MG63 (cell line): ENCODE measurements at places on chromosomes 2 and 18. TPM values are rescaled to one million over a fixed set of nuclear protein-coding genes. Genes with fewer than 3 reads are reported as not detected.
A peak's percentile ranks its signal among the peaks of the same experiment; 100 is the strongest.

- peak; percentile 66 for DNase-seq
Observed at GRCh38 chr2:43157506-43158246, 68.7 kb downstream of the ZFP36L2 start.

- no peak for DNase-seq
Observed at GRCh38 chr2:117335967-117336366, 478.5 kb upstream of the DDX18 start.

GRCh38 chr18:24726727-24727492, 266.5 kb downstream of the HRH4 start:
- DNase-seq: peak; percentile 42

DNA sequence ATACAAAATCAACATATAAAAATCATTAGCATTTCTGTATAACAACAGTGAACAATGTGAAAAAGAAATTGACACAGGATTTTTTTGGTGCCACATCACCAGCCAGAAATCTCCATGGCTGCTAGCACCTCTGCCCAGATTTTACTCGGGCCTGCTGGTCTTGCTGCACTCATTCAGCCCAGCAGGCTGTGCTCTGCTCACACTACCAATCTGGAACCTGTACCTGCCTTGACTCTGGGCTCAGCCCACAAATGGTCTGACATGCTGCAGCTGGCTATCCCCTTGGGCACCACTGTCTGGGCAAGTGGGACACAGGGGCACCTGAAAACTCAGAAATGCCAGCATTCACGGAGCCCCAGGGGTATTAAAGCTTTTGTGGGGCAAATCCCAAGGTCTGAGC, 392.5 kb upstream of the NRXN1 start:
- DNase-seq: no peak

GRCh38 chr2:158414538-158414937, 42.0 kb downstream of the CCDC148 start:
- DNase-seq: no peak

- no peak for DNase-seq
Observed at GRCh38 chr18:32937597-32937996, 164.8 kb upstream of the KLHL14 start.

- DNase-seq: peak; percentile 32
Observed at GRCh38 chr18:13611601-13612195, 114.7 kb downstream of the FAM210A start.

DNA sequence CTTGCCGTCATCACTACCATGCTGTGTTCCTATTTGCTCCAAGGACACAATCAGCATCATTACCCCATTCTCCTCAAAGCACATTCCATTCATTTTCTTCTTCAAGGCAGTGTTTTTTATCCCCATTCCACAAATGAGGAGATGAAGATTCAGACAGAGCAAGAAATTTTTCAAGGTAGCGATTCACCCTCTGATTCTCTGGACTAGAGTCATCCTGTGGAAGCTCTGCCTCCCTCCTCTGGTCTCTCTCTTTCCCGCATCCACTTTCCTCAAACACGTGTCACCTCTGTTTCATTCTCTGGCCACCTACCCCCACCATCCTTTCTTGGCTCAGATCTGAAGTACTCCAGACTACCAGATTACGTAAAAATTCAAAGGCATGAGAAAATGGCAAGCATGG, 297.9 kb downstream of the SOX11 start:
- DNase-seq: no peak

- DNase-seq: no peak
Observed at GRCh38 chr2:170823898-170824215, 7.2 kb downstream of the GAD1 start.

- DNase-seq: no peak
Observed at GRCh38 chr2:144011098-144011497, 508.8 kb downstream of the ZEB2 start.

- no peak for DNase-seq
Observed at GRCh38 chr18:76824754-76825153, 2.4 kb downstream of the ZNF236 start.

GRCh38 chr2:203584784-203585183, 49.7 kb upstream of the RAPH1 start:
- DNase-seq: no peak

DNA sequence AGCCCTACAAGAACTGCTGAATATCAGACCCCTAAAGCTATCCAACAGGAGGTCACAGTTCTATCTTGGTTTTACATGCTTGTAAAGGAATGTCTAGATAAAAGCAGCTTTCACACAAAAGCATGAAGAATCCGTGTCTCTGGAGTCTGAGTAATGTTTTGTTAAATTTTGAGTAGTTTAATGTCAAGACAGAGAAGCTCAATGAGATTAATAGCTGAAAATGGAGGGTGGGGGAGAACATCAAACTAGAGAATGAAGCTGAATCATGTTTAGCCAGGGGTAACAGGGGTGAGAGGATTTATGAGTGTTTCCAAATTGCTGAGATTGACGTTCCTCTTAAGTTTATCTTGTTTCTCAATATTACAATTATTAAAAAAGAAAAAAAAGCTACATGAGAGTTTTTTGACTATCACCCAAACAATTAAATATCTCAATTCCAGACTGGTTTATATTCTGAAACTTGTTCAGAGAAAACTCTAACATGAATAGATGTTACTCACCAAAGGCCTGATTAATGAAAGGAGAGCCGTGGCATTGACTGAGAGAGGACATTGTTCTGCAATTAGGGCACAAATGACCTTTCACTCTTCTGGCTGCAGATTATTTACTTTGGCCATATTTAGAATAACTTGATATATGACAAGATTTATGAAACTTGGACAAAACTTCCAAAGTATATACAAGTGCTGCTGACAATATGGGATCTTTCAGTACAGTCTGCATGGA, 266.4 kb upstream of the ETAA1 start:
- no peak for DNase-seq

GRCh38 chr2:44759823-44760222, 181.7 kb upstream of the SIX3 start:
- peak; percentile 57 for DNase-seq

DNA sequence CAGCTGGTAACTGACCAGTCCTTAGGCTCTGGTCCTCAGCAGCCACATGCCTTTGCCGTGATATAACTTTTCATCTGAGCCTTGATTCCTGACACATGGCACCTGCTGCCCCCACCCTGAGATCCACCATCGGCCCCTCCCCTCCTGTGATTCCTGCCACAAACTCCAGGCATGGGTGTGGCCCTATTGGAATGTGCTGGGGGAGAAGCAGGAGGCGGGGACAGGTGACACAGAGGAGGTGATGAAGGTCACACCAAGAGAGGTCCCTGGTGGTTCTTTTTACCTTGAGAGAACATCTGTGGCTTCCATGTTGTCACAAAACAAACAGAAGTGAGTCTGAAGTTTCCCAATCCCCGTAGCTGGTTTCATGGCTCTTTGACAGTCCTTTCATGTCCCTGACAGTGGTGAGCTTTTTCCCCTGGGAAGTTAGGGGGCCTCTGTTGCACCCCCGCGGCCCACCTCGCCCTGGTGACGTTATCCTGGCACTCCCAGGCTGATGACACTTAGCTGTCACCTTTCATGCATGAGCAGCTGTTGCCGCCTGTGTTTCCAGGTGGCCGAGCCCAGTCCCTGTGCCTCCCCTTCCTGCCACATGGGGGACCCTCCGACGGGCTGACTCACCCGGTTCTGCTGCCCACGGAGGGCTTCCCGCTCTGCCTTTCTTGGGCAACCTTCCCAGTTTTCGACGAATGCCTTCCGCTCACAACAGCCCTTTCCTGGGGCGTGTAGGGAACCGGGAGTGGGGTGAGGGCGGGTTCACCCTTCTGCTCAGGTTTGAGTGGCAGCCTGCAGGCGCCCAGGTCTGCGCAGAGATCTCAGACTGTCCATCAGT, 66.3 kb upstream of the GLI2 start:
- no peak for DNase-seq

- no peak for DNase-seq
Observed at GRCh38 chr18:11775436-11776174, 75.6 kb upstream of the CHMP1B start.

GPR39 gene
- total RNA-seq: 0.95 and 3.1 TPM in 2 replicates

RGPD4 gene
- total RNA-seq: 0.05 TPM in 1 of 2 replicates, not detected in the other

FTCDNL1 gene
- 1.8 TPM in 1 of 2 replicates, not detected in the other for total RNA-seq

ALPP gene
- total RNA-seq: not detected in 2 replicates

TGFA gene
- 0.05 and 0.43 TPM in 2 replicates for total RNA-seq

SLC9A4 gene
- not detected in 2 replicates for total RNA-seq
